ENCODE measurements at places on chromosomes 11 and 22.

DNA sequence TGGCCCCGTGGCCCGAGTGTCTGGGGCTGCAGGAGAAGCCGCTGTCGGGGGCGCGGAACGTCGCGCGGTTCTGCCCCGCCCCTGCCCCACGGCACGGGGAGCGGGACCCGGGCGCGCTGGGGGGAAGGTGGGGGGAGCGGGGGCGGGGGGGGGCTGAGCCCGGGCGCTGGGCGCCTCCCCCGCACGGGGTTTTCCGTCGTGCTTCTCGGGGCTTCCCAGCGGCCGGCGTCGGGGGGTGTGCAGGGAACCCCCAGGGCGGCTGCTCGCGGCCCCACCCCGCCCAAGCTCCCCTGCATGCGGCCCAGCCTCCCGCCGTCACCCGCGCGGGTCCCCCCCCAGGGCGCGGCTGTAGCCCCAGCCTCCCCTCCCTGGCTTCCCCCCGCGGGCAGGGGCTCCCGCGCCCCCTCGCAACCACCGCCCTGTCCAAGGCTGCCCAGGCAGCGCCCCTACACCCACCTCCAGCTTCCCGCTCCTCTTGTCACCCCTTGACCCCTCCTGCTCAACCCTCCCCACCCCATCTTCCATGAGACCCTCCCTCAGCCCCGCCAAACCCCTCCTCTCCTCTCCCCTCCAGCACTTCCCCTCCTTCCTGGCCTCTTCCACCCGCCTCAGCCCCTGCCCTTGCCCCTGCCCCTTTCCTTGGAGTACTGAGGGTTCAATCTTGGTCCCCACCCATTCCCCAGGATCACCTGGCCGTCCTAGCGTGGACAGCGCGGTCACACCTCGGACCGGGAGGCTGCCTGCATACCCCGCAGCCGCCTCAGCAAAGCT lies 1.7 kb downstream of the IL17REL start:
- peak; percentile 76 for DNase-seq

DNA sequence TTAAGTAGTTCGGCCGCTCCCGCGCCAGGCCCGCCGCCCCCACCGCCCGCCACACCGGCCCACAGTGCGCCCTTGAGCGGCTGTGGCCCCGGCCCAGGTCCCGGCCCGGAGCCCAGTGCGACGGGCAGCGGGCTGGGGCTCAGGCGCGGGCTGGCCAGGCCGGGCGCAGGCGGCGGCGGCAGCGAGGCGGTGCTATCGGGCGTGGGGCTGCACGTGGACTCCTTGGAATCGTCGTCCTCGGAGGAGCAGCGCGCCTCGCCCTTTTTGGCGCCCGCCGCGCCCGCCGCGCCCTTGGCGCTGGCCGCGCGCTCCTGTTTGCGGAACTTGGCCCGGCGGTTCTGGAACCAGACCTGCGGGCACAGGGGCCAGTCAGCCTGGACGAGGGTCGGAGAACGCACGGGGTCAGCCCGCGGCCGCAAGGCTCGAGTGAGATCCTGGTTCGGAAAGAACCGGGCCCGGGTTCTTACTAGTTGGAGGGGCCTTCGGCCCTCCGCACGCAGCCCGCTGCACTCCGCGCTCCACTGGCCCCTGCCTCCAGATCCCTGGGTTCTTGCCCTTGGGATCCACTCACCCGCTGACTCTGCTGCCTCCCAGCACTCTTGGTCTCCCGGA lies 4.0 kb downstream of the PHOX2A start:
- DNase-seq, result no peak

GRCh38 chr22:37072673-37073072 lies 21.1 kb downstream of the KCTD17 start:
- no peak for DNase-seq

DNA sequence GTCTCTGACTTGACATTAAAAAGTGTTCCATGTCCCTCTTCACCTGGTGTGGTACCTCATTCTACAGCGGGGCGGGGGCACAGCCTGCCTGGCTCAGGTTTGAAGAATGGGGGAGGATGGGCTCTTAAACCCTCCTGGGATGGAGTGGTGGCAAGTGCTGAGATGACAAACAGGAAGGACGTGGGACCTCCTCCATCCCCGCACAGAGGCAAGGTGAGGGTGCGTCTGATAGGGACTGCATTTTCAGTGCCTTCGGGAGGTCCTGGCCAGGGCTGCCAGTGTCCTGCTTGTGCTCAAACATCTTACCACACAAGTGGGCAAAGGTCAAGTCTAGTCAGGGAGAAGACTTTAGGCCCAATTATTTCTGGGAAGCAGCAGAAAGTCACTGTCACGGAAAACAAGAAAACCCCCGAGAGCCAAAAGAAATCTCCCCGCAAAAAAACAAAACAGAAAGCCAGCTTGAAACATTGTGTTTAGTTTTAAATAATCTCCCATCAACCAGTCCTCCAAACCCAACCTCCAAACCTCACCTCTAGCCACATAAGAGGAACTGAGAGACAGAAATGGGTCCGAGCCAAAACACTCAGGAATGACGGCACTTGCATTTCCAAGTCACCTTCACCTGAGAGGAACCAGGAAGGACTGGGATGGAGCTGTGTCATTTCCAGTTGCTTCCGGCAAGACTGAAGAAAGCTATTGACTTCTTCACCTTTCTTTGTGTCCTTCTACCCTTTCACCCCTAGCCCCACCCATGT lies 966.5 kb downstream of the NTM start:
- no peak for DNase-seq

DNA sequence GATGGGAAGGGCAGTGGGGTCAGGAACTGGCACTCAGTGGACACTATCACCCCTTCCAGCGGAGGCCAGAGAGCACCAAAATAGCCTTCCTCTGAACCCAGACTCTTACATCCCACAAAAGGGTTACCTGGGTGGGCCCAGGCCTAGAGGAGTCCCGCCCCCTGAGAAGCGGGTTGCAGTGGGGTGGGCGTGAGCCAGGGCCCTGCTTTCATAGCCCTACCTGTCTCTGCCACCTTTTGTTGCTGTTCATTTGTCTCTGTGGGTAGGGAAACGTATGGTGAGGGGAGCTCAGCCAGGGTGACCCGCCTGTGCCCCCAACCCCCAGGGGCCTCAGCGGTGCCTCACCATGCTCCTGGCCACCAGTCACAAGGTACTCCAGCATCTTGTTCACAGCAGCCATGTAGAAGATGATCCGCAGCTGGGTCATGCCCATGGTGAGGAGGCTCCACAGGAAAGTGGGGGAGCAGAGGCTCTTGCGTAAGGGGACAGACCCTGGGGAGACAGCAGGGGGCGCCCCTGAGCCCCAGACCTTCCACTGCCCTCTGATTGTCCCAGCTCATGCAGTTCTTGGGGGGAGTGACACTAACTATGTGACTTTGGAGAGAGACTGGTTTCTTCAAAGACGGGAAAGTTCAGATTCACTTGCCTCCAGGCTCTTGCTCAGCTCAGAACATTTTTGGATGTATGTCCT lies 24.0 kb downstream of the SLC43A1 start:
- peak; percentile 13 for DNase-seq

DNA sequence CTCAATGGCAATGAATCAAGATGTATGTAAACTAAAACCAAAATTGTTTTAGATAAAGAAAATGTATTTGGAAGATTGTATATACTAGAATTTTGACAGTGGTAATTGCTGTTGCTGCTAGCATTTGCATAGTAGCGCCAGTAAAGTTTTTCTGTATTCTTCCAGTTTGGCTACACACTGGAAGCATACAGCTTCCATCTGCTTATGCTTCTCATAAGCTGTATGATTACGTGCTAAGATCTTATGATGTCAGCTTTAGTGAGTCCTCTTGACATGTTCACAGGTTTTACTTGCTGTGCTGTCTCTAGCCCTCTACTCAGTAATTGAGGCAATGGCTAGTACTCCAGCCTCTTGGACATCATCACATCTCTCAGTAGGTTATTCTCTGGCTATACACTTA lies 256.3 kb downstream of the DDX10 start:
- DNase-seq, result no peak

GRCh38 chr22:49112176-49112575 lies 715.5 kb downstream of the BRD1 start:
- no peak for DNase-seq

- DNase-seq, result no peak
These were observed 1.5 kb downstream of the RAB30 start for GRCh38 chr11:83070044-83070701.

- DNase-seq, result no peak
These were observed 786.8 kb downstream of the BRD1 start for GRCh38 chr22:49040754-49041467.

GRCh38 chr22:25835348-25835747 lies 93.4 kb downstream of the MYO18B start:
- DNase-seq, result no peak

- no peak for DNase-seq
These were observed 196.3 kb downstream of the BUD13 start for GRCh38 chr11:116576526-116576925.
